HEK293T (cell line): ENCODE measurements at places on chromosomes 2 and 18.

GRCh38 chr2:38446418-38446817 is 69.3 kb upstream of the ATL2 start:
- DNase-seq: no peak

- no peak for DNase-seq
Observed at GRCh38 chr2:55163274-55163721, 68.8 kb downstream of the CLHC1 start.

- DNase-seq: no peak
Observed at GRCh38 chr2:144456680-144457079, 63.2 kb downstream of the ZEB2 start.

DNA sequence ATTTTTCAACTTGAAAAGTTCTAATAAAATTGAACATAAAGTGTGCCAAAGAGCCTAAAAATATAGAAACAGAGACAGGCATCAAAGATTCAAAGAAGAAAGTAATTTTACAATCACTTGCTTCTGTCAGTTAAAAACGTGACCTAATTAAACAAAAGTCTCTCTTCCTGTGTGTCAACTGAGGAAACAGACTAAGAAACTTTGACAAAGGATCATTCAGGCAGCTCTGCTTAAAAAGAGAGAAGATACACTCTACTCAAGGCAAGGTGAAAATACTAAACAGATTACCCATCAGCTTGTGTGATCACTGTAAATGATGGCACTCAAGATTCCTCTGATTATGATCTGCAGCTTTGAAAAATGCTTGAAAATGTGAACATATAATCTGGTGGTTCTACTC is 47.8 kb downstream of the DYM start:
- DNase-seq: no peak

GRCh38 chr18:12879840-12880540 is 4.0 kb downstream of the PTPN2 start:
- DNase-seq: no peak

- DNase-seq: no peak
Observed at GRCh38 chr18:65762556-65762955, 11.7 kb downstream of the CDH7 start.

DNA sequence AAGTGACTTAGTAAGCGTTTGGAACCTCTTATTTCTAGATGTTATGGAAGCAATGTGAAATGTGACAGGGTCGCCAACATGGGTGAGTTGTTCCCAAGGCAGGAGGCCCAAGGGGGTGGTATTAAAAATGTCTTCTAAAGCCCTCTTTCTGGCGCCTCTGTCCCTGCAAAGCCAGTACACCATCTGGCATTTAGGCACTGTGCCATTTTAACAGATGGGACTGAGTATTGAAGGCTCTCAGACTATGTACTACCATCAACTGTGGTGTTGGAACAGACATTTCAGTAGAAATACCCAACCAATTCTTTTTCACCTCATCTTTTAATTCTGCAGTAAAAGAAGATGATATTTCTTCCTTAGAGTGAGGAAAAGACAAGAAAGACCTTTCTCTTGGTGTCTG is 384.5 kb upstream of the MMADHC start:
- no peak for DNase-seq

GRCh38 chr18:73617981-73618380 is 529.7 kb downstream of the FBXO15 start:
- no peak for DNase-seq

GRCh38 chr2:175107146-175107545 is 60.9 kb downstream of the ATF2 start:
- no peak for DNase-seq

DNA sequence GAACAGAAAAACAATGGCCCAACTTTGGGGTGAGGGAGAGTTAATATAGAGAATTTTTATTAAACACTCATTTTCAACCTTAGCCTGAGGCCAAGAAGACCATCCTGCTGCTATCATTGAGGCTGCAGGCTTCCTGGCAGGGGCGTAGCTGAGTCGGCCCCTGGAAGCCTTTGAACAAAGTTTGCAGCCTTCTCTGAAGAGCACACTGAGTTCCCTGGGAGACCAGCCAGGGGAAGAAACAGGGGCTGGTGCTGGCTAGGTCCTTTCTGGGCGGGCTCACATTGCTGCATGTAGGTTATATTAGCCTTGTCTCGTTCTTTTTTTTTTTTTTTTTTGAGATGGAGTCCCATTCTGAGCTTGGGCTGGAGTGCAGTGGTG is 126.8 kb upstream of the HS6ST1 start:
- DNase-seq: no peak

GRCh38 chr18:51007790-51008139 is 22.2 kb upstream of the SMAD4 start:
- no peak for DNase-seq

GRCh38 chr18:50388988-50389387 is 14.1 kb downstream of the SKA1 start:
- no peak for DNase-seq

DNA sequence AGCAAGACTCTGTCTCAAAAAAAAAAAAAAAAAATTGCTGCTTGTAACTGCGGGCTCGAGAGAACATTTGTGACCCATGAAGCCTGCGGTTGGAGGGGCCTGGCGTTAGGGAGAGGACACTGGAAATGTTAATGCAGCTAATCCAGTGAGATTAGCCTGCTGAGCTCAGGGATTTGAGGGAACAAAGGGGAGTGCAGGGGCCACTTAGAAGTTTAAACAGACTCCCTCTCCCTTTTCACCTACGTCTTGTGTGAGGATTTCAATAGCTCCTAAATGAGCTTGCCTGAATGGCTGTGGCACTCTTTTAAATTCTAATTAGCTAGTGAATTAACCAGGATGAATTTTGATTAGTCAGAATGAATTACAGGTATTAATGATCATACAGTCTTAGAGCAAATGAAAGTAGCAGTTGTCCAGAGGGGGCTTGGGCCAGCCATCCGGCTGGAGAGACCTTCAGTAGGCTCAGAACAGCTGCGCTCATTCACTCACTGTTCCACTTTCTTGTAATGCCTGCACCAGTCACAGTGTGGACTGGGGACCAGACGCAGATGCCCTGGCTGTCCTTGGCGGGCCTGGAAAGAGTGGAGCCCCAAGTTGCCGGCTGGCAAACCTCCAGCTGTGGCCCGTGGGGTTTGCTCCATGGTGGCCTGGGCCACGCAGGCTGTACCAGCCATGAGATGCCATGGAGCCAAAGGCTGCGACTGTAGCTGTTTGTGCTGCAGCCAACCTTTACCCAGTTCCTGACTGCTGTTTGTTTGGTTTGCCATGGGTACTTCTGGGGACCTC is 20.8 kb downstream of the LDLRAD4 start:
- DNase-seq: no peak

GRCh38 chr2:136628490-136628889 is 136.9 kb upstream of the THSD7B start:
- DNase-seq: no peak

DNA sequence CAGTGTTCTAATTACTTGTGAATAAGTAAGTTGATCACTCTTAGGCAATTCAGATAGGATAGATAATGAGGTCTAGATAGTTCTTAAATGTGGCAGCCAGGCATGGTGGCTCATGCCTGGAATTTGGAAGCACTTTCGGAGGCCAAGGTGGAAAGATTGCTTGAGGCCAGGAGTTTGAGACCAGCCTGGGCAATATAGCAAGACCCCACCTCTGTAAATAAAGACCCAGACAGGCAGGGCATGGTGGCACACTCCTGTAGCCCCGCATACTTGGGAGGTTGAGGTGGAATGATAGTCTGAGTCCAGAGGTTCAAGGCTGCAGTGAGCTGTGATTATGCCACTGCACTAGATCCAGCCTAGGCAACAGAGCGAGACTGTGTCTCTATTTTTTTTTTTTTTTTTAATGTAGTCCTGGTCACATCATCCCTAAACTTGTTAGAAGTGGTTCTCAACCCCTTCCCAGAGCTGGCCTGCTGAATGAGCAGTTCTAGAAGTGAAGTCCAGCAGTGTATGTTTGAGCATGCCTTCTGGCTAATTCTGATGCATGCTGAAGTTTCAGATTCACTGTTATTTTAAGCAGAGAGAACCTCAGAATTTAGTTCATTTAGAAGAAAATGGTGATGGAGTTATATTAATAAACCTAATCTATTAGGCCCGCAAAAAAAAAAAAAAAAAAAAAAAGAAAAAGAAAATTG is 306.2 kb downstream of the PRKCE start:
- DNase-seq: no peak
